ENCODE measurements at places on chromosomes 1 and 21.

- no peak for DNase-seq
Observed at GRCh38 chr21:41767606-41768436, 969 bp upstream of the RIPK4 start.

- no peak for DNase-seq
Observed at GRCh38 chr1:192550922-192551534, 24.5 kb upstream of the RGS1 start.

- DNase-seq = no peak
Observed at GRCh38 chr1:233268389-233269022, 27.0 kb downstream of the PCNX2 start.

- no peak for DNase-seq
Observed at GRCh38 chr1:98398649-98399048, 262.9 kb upstream of the SNX7 start.

GRCh38 chr1:202807926-202808757 lies at the start of gene KDM5B:
Gene KDM5B, minus strand, starts transcription at chr1:202808421. Its CDS starts 116 bp downstream, at chr1:202808305.
- peak; percentile 61 for DNase-seq

- DNase-seq = no peak
Observed at GRCh38 chr1:22217811-22218460, 75.0 kb upstream of the WNT4 start.

GRCh38 chr1:2226525-2227345 lies 1.4 kb upstream of the SKI start:
- DNase-seq = no peak

DNA sequence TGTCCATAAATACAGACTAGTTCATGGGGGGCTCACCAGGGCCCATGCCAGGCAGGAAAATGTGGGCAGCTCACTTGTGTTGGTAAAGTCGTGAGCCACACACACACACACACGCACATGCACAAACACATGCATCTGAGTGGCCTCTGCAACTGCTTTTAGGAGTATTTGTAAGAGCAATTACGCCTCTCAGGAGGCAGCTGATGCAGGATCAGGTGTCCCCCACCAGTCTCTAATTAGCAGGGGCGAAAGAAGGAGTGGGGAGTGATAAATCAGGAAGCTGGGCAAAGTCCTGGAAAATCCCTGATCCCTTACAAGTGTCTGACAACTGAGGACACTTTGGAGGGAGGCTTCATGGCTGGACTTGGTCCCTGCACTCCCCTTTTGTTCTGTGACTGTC lies 5.7 kb upstream of the IVL start:
- DNase-seq = no peak

DNA sequence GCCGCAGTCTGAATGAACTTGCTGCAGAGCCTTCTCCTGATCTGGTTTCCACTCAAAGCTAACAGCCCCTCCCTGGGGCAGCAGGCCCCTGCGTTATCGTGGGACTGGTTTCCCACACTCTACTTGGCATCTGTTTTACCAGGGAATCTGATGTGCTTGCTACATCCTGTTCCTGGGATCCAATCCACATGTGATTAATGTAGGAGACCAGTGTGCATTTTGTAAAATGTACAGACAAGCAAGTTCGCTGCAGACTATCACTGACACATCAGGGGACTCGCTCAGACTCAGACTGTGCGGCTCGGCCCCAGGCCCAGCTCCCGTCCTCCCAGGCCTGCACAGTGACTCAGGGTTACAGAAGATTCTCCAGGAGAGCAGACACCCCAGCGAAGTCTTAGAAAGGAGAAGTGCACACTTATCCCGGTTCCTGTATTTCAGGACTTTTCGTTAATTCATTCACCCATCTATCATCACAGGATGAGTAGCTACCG lies 340.1 kb downstream of the MATN1 start:
- no peak for DNase-seq

DNA sequence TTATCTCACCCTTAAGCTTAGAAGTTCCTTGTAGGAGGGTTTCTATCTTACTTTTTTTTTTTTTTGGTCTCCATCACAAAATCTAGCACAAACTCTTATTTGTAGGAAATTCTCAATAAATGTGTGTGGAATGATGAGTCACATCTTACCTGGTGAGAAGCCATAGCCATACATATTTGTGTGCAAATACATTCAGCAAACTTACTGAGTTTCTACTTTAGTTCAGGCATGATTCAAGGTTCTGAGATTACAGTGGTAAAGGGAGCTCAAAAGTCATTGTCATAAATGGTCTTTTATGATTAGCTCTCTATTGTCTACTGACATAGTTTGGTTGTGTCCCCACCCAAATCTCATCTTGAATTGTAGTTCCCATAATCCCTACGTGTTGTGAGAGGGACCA lies 193.1 kb upstream of the UBE2U start:
- no peak for DNase-seq

DNA sequence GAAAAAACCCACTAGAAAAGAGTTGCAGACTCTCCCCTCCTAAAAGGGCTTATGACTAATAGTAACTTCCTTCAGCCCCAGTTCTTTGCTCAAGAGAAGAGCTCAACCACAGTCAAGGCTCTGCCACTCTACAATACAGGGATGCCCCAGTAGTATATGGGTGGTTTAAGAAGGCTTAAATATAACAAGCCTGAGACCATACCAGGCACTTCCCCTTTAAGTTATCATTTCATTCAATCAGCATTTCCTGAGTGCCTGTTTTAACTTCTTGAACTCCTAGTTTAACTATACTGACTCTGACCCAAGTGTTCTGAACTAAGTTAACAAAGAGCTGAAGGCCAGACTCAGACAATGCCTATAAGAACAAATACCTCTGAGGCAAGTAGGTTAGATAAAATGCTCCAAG lies 19.8 kb downstream of the PRPF38A start:
- no peak for DNase-seq

GRCh38 chr1:150109586-150109985 lies 40.1 kb upstream of the PLEKHO1 start:
- DNase-seq = no peak

DNA sequence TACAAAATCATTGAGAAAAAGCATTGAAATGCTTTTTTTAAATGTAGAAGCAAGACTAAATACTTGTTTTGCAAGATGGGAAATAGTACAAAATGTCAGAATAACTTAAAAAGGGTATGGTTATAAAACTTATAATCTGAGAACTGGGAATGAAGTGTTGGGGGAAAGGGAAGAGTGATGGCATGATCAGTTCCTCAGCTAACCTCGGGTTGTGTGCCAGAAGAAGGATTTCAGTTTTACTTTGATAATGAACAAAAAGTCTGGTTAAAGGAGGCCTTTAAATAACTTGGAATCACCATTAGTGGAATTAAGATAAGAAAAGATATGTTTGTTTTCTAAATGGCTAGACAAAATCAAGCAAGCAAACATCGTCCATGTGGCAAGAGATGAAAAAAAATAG lies 20.7 kb downstream of the NEK7 start:
- DNase-seq = no peak

DNA sequence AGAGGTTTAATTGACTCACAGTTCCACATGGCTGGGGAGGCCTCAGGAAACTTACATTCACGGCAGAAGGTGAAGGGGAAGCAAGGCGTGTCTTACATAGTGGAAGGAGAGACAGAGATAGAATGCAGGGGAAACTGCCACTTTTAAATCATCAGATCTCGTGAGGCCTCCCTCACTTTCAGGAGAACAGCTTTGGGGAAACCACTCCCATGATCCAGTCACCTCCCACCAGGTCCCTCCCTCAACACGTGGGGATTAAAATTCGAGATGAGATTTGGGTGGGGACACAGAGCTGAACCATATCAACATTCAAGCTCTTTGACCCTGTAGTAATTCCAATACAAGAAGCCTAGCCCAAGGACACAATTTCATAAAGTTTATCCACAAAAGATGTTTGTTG lies 13.7 kb downstream of the PIGP start:
- no peak for DNase-seq

GRCh38 chr1:223189903-223190724 lies 47.1 kb upstream of the TLR5 start:
- peak; percentile 47 for DNase-seq

- no peak for DNase-seq
Observed at GRCh38 chr1:228208831-228209551, 1.1 kb downstream of the OBSCN start.

DNA sequence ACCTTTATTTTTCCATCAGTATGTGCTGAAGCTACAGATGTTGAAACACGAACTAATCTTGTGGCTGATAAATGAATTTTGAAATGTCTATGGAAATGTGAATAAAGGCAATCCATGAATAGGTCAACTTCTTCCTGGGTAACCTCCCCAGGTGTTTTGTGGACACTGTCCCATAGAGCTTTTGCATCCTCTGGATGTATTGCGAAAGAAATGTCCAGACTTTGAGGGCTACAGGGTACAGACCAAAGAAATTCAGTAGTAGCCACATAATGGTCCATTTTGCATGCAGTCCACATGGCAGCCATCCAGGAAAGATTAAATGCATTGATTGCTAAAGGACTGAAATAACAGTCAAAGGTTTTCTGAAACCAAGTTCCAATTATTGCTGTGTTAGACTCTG lies 21.5 kb upstream of the DARS2 start:
- no peak for DNase-seq

DNA sequence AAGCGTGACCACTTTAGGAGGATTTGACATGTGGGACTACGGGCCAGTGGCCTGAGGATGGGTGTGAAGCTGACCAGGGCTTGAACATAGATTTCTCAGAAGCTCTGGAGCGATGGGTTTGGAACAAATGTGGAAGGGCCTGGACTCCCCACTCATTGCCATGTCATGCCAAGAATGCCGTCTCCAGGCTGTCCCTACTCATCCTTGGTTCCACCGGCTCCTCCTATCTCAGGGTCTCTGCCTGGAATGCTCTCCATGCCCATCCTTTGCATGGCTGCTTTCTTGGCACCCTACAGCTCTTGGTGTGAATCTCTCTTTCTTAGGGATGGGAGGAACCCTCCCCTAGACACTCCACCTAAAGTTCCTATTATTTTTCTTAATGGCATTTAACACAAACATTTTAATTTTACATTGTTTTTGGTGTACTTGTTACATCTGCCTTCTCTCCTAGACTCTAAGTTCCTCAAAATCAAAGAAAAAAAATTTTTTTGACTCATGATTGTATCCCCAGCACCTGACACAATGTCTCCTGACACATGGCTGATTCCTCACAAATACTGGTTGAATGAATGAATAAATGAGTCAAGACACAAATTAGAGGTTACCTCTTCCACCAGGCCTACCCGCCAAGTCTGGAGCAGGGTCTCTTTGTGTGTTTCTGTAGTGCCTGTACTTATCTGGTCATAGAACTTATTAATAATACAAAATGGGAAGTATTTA lies 114.5 kb downstream of the OMA1 start:
- DNase-seq = no peak

DNA sequence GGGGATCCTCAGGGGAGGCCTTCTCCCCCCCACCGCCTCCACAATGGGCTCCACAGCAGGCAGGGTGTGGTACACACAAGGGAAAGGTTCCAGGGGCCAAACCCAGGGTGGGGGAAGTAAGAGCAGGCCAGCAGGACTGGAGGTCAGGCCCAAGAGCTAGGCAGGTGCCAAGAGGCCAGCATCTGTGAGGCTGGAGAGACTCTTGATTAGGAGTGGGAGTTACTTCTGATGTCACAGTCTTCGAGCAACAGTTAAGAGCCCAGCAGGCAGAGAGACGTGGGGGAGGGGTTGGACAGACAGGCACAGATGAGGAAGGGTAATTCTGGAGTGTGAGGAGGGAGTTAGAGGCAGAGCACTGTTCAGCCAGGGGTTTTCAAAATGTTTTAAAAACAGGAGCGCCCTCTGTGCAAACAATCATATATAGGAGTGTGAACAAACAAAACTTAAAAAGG lies 55.8 kb downstream of the SLC9A1 start:
- DNase-seq = no peak

DNA sequence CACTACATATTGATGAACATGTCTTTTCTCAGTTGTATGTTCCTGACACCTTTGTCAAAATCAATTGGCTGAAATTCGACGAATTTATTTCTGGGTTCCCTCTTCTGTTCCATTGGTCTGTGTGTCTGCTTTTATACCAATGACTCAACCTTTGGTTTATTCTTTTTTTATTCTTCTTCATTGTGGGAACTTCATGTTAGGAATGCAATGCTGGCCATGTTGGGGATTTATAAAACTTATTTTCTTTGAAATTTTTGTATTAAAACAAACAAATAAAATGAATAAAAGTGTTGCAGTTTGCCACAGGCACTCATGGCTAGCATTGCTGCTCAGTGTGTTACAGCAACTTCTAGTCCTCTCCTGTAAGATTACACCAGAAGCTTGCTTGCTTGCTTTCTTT lies 287.8 kb downstream of the DUSP10 start:
- no peak for DNase-seq

DNA sequence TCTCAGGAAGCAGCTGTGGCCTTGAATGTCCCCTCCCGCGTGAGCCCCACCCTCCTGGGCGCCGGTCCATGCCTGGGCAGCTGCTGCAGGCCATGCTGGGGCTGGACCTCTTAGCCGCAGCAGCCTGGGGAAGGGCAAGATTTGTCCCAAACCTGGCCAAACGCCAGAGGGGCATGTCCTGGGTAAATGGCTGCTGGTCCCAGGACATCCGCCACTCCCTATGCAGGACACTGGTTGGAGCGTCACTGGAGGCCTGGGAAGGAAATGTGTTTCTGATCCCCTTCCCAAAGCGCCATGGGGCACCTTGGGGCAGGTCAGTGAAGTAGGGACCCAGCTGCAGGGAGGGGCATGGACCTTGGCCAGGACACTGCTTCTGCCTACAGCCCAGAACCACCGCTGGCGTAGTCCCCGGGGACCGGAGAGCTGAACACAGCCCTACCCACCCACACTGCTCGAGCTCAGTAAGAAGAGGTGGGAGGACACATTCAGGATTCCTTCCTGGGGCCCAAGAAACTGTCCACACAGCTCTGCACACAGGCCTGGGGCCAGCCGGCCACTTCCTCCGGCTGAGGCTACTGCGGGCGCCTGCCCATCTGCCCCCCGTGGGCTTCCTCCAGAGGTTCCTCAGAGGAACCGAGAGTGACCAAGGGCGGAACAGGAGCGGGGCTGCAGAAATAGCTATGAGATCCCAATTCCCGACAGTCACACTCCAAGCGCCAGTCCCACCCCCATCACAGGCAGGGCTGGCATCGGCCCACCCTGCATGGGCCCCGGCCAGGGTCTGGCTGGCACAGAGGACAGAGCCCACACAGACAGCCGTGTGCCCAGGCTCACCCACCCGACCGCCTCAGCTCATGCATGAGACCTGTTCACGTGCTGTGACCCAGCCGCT lies 10.8 kb upstream of the PLEKHG5 start:
- DNase-seq = no peak

GRCh38 chr1:84859866-84860265 lies 33.1 kb downstream of the LPAR3 start:
- DNase-seq = no peak

GRCh38 chr1:180617774-180618395 lies 13.9 kb upstream of the XPR1 start:
- no peak for DNase-seq

GRCh38 chr21:37683396-37684114 lies 232.7 kb downstream of the KCNJ6 start:
- DNase-seq = no peak

- DNase-seq = no peak
Observed at GRCh38 chr1:81452693-81453366, 347.9 kb upstream of the ADGRL2 start.

- no peak for DNase-seq
Observed at GRCh38 chr1:3022511-3022973, 1.3 kb downstream of the ACTRT2 start.

DNA sequence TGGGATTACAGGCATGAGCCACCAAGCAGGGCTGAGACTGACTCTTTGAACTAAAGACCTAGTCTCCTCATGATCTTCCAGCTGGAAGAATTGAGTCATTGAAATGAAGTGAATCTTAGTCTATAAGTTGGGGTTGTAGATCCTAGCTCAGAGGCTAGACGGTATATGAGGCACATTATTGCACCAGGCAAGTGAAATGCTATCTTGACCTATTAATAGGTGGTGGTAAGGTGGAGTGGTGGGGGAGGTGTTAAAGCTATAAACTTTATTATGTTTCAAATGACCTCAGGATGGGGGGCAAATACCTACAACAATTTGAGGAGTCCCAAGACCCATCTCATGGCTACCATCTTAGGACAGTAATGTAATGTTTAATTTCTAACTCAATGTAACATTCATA lies 36.8 kb upstream of the SLC16A1 start:
- DNase-seq = no peak

Data from stimulated activated CD4-positive, alpha-beta T cell treated with anti-CD3 and anti-CD28 coated beads, Interleukin-2, amount 100 ng/mL, for 4 hours (primary cell).